Retina (tissue), 1 donor: ENCODE measurements at places on chromosomes 1 and 21.

GRCh38 chr1:207813946-207814345 lies 62.1 kb downstream of the CD46 start:
- no peak for DNase-seq

DNA sequence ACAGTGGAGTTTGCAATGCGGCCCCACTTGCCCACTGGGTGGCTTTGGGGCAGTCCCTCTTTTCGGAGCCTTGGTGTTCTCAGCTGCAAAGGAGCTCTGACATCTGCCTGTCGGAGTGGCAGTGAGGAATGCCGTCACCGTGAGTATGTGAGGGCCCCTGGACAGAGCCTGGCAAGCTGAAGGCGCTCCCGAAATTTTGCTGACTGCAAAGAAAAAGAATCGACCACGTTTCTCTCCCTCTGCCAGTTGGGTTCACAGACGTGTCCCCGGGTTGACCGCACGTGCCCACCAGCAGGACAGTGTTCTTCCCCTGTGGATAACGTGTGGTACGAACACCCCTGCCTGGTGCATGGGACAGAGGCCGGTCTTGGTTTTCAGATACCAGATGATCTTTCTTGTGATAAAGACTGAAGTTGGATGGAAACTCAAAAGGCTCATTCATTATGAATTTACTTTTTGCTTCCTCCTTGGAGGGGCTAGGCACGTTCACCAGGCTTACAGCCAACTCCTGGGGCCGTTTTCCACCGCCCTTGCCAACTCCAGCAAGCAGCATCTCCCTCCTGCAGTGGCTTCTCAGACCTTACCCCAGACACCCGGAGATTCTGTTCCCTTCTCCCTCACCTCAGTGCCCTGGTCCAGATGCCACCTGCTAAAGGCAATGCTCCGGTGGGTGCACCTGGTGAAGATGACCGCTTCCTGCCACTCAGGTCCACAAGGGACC lies 29.7 kb downstream of the ECE1 start:
- no peak for DNase-seq

- no peak for DNase-seq
Observed at GRCh38 chr1:180975551-180975950, 47.1 kb downstream of the STX6 start.

DNA sequence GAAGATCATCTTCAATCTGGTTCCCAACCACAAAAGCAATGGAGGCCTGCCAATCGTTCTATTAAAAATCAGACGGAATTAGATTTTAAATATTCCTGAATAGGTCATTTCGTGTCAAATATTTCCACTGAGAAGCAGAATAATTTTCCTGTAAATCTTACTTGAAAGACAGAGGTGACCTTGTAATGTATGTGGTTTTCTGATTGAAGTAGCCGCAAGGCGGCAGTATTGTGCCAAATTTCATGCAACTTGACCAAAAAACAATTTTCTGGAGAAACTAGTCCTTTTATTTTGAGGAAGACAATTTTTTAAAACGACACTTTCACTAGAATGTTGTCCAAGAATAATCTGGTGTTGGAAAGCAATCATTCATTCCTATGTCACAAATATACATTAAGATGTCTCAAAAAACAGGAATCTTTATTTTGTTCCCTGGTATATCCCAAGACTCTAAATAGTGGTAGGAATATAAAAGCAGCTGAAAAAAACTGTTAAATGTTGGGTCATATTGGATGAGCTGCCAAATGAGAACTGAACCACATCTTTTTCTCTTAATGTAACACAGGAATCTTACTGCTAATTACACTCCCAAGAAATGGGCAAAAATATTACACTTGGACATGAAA lies 33.6 kb downstream of the SPAG17 start:
- DNase-seq, result peak; percentile 68
